ENCODE measurements at places on chromosomes 3 and 15. TPM values are rescaled to one million over a fixed set of nuclear protein-coding genes. Genes with fewer than 3 reads are reported as not detected.

The TGM5 gene
- not detected for total RNA-seq

The TM2D3 gene
- total RNA-seq, result 37.4 TPM

The RPLP1 gene
- 148 TPM for total RNA-seq

The PLSCR5 gene
- total RNA-seq, result not detected

The TRIM71 gene
- 0.06 TPM for total RNA-seq

The SLC9C1 gene
- not detected for total RNA-seq

DNA sequence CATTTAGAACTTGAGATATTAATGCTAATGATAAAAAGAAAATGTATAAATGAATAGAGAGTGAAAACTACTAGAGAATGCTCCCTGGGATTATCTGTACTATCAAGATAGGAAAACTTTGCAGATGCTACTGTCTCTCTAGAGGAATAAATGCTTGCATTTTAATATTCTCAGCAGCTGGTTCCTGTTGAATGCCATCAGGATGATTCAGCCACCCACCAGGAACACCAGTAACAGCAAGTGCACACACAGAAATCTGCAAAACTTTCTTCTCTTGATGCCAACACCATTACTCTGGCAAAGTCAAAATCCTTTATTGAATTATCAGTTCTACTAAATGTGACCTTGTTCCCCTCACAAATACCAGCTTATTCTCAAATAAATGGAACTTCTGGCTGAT is 148.4 kb downstream of the TIGIT start:
- peak; percentile 45 for DNase-seq

DNA sequence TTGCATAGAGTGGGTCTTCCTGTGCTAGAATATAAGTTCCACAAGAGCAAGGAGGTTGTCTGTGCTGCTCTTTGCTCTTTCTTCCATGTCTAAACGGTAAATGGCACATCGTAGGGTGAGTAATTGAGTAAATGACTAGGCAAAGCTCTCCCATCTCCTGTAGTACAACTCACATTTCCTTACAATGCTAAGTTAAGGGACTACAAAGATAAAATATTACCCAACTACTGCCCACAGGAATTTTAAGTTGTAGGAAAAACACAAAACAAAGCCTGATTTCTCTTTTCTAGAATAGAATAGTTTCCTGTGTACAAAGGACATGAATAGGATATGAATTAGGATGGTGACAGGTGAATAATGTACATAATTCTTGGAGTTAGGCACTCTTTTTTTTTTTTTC is 19.9 kb upstream of the LRIG1 start:
- no peak for DNase-seq

- peak; percentile 42 for DNase-seq
Observed at GRCh38 chr15:67836477-67836876, 3.4 kb downstream of the RNU6-1 start.

- DNase-seq, result no peak
Observed at GRCh38 chr3:187044867-187045552, 94.3 kb downstream of the RPL39L start.

DNA sequence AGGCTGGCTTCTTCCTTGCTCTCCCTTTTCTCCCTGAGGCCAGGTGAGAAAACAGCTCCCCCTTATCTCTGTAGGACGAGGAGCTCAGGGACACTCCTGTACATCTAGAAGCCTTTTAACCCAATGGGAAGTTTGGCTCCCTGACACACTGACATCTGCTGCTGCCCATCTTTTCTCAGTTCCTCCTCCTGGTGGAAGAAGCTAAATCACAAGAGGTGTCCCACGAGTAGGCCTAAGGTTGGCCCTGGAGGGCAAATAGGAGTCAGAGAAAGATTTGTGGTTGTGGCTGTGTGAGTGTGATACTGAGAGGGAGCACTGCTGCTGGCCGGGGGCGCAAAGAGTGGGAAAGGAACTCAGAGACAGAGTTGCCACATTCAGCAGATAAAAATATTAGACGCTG is 49.5 kb downstream of the ARHGAP31 start:
- no peak for DNase-seq

DNA sequence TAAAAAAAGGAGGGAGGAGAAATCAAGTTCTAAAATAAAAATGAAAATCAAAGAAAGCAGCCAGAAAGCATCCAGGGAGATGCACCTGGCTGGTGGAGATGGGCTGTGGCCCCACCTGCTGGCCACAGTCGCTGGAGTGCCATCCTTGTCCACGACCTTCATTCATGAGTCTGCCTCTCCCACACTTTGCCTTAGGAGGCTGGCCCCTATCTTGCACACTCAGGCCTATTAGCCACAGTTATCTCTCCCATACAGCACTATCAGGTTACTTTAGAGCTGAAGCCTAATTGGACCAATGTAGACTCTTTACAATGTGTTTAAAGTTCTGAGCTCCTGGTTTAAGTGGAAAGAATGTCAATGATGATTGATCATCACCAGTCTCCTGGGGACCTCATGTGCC is 392.0 kb upstream of the RORA start:
- peak; percentile 58 for DNase-seq

GRCh38 chr15:39665629-39666250 is 84.9 kb downstream of the THBS1 start:
- DNase-seq, result no peak

DNA sequence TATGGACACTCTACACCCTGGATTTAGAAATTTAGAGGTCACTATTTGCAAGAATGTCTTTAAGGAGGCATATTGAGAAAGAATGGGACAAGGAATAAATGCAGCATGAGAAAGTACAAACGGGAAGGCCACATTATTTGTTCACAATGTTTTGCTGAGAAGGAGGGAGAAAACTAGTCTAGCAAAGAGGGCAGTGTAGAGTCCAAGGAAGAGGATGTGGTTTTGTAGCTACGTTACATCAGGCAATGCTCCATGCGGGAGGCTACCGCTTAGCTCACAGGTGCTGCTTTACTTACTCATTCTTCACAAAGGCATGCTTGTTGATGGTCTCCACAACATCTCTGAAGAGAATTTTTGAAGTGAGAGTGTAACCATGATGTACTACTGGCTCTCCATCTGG is 191.1 kb downstream of the PLCH1 start:
- peak; percentile 5 for DNase-seq

- no peak for DNase-seq
Observed at GRCh38 chr3:2583046-2583445, 484.4 kb downstream of the CNTN4 start.

- no peak for DNase-seq
Observed at GRCh38 chr3:66153481-66154443, 67.0 kb upstream of the SLC25A26 start.

DNA sequence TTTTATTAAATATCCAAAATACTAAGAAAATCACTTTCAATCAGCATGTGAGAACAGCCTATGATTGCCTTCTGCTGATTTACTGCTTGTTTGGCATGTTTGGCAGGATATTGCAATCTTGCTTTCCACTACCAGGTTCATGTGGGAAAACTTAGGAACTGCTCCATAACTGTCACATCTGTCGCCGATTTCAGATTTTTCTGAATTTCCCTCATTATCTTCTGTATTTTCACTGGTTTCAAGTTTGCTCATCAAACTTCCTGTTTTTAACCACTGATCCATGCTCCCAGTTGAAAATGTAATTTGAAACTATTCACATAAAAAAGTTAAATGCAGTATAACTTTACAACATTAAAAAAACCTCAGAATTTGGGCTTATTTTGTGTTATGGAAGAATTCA is 93.0 kb downstream of the NFKBIZ start:
- DNase-seq, result no peak

GRCh38 chr3:57382933-57383332 is 90.4 kb upstream of the ASB14 start:
- no peak for DNase-seq

DNA sequence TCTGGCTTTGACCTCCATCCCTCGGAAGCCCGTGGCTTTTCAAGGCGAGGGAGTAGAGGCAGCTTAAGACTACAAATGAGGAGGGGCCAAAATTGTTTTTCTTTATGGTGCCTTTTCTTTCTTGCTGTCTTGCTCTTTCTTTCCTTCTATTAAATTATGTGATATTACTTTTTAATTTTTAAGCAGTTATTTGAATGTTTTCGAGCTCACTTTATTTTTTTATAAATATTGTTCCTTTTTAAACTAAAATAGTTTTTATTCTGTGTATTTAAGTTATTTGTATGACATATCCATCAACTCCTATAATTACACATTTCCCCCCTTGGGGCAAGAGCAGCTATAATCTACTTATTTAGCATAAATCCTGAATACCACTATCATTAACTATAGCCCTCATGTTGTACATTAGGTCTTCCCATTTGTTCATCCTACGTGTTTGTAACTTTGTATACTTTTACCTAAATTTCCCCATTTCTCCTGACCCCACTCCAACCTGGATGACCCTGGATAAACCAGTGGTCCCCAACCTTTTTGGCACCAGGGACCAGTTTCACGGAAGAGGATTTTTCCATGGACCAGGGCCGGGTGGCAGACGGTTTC is 622 bp upstream of the PLSCR1 start:
- no peak for DNase-seq

DNA sequence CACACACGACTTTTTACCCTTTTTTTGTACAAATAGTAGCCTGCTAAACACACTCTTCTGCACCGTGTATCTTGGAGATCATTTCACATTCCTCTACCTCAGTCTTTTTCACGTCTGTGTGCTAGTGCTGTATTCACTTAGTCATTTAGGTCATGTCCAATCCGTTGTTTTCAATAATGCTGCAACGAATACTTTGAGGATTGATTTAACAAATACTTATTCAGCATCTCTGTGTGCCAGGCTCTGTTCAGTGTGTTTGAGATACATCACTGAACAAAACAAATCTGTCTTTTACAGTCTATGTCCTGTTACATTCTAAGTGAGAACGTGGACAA is 882 bp downstream of the JMJD7 start:
- DNase-seq, result no peak

DNA sequence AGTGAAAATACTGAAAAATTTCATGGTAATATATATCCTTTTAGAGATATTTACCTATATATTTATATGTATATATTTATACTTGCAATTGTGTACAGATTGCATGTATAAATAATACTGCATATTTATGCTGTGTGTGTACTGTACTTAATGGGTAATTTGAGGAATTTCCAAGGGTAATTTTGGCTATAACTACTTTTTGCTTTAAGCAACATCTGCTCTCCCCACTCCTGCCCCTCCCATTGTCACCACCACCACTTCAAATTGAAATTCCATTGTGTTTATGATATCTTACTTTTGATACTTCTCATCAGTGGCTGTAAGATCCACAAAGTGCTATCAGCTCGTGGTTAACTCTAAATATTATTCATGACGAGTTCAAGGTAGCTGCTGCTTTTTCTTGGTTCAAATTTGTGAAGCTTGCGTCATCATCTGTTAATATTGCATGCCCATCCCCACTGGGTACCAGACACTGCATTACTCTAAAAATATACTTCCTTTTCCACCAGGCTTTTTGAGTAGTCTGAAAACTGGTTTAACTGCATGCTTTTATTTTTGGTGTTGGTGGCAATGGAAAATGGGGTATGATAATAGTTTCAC is 91.7 kb upstream of the MITF start:
- no peak for DNase-seq

DNA sequence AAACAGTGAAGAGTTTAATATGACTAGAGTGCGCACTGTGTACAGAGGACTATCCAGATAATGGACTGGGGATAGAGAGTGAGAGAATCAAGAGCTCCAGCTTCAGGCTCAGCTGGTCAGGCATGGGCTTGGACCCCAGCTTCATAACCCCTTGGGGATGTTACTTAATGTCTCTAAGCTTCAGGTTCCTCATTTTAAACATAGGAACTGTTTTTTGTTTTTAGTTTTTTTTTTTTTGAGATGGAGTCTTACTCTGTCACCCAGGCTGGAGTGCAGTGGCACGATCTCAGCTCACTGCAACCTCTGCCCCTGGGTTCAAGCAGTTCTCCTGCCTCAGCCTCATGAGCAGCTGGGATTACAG is 9.9 kb upstream of the BRPF1 start:
- DNase-seq, result no peak

DNA sequence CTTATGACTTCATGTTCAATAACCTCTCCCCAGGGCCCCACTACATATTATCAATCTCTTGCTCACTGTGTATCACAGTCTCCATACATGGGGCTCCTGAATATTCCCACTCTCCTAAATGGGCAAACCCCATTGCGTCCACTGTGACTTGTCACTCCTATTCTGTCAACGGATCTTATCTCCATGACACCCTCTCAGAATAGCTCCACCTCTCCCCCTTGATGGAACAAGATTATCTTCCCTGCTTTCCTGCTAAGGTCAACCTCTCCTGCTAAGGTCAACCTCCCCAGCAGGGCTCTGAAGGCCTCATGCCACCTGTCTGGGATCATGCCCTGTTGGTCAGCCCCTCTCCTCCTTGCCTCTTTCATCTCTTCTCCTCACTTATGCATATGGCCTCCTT is 1.8 kb downstream of the CLDN18 start:
- DNase-seq, result no peak

DNA sequence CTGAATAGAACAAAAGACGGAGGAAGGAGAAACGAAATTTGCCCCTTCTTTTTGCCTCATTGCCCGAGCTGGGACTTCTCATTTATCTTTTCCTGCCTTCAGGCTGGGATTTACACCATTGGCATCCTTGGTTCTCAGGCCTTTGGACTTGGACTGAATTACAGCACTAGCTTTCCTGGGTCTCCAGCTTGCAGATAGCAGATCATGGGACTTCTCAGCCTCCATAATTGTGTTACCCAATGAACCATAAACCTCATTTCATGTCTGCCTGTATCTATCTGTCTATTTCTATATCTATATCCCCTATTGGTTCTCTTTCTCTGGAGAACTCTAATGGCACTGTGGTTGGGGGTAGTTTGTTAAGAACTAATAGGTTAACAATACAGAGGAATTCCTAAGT is 31.5 kb upstream of the CTXND1 start:
- DNase-seq, result no peak

GRCh38 chr15:55742927-55743728 is at the start of gene PRTG:
Gene PRTG (minus strand): TSS chr15:55743152. CDS start chr15:55742931, 221 bp downstream.
- DNase-seq, result peak; percentile 48

DNA sequence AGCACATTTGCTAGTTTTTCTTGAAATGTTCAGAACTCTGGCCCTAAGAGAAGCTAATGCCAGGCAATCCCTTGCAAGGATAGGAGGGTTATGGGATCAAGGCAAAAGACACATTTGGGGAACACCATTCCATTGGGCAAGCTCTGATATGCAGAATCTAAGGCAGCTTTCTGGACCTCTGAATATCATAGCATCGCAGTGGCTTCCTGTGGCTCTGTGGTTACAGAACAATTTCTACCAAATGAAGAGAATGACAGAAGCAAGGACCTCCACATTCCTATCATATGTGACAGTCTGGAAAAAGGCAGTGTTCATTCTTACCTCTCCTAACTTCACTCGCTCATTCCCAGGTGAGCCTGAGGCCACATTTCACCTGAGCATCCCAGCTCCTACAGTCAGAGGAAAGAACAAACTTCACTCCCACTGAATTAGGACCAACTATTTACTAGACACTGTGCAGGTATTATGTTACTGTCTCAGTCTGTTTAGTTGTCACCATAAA is 836.1 kb upstream of the CFAP20DC start:
- DNase-seq, result no peak

DNA sequence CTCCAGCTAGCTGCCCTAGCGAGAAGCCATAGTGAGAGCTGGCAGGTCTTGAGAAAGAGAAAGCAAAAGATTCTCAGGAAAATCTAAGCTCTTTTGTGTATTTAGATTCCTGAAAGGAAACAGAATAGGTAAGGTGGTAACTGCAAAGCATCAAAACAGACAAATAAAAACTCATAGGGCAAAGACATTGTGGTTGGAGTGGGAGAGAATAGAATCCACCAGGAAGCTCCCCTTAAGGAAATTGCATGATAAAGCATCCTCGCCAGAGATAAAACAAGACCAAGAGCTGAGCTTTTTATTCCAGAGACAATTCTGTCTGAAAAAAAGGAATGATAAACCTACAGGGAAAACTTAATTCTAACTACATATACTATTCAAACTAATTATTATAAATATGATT is 232.6 kb downstream of the SI start:
- DNase-seq, result no peak

Measured in Daoy (cell line).